ENCODE measurements at places on chromosomes 1 and 21. TPM values are rescaled to one million over a fixed set of nuclear protein-coding genes. Genes with fewer than 3 reads are reported as not detected.

Gene LCE1D
- not detected for total RNA-seq

Gene MANEAL
- total RNA-seq: 5.4 TPM

Gene PDIK1L
- total RNA-seq: 3.7 TPM

Gene TOE1
- 15.5 TPM for total RNA-seq

- DNase-seq: peak; percentile 92
Observed at GRCh38 chr1:157138220-157139051, at the start of gene ETV3. Gene ETV3, minus strand, starts transcription at chr1:157138395. Its CDS starts 2,043 bp downstream, at chr1:157136352.

Gene P3H1
- 56.6 TPM for total RNA-seq

DNA sequence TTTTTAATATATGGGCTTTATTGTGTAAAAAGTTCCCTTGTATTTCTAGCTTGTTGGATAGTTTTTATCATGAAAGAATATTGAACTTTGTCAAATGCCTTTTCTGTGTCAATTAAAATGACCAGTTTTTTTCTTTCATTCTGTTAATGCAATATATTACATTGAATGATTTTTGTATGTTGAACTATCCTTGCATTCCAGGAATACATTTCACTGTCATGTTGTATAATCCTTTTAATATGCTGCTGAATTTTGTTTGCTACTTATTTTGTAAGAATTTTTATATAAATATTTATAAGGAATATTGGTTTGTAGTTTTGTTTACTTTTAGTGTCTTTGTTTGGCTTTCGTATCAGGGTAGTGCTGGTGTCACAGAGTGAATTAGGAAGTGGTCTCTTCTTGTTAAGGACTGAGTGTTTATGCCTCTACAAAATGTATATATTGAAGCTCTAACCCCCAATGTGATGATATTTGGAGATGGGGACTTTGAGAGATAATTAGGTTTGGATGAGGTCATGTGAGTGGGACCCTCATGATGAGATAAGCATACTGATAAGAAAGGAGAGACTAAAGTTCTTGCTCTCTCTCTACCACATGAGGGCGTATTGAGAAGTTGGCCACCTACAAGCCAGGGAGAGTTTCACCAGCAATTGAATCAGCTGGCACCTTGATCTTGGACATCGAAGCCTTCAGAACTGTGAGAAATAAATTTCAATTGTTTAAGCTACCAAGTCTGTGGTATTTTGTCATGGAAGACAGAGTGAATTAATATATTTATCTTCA, 12.0 kb upstream of the SLAMF6 start:
- DNase-seq: no peak

DNA sequence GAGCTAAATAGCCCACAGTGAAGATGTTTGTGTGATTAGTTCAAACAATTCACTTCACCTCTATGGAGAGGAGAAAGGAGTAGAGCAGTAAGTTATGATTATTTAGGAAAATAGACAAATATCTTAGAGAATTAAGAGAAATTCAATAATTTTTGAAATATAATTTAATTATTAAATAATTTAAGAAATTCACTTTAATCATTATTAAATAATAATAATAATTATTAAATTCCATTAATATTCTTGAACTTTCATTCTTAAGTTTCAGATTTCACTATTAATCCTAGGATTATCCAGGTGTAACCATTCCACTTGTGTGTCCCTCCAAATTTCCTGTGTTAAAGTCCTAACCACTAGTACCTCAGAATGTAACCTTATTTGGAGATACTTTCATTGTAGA, 58.9 kb upstream of the RGS18 start:
- no peak for DNase-seq

- no peak for DNase-seq
Observed at GRCh38 chr1:67651031-67651430, 34.0 kb upstream of the GADD45A start.

Gene GPR61
- 3.3 TPM for total RNA-seq

Gene TNFRSF8
- total RNA-seq: 0.06 TPM

GRCh38 chr21:44415073-44416025, 40.0 kb upstream of the LRRC3 start:
- DNase-seq: no peak

Gene CA6
- total RNA-seq: not detected

GRCh38 chr1:26907071-26907917, 6.5 kb downstream of the NR0B2 start:
- DNase-seq: peak; percentile 69

Gene OXCT2
- total RNA-seq: 0.21 TPM

DNA sequence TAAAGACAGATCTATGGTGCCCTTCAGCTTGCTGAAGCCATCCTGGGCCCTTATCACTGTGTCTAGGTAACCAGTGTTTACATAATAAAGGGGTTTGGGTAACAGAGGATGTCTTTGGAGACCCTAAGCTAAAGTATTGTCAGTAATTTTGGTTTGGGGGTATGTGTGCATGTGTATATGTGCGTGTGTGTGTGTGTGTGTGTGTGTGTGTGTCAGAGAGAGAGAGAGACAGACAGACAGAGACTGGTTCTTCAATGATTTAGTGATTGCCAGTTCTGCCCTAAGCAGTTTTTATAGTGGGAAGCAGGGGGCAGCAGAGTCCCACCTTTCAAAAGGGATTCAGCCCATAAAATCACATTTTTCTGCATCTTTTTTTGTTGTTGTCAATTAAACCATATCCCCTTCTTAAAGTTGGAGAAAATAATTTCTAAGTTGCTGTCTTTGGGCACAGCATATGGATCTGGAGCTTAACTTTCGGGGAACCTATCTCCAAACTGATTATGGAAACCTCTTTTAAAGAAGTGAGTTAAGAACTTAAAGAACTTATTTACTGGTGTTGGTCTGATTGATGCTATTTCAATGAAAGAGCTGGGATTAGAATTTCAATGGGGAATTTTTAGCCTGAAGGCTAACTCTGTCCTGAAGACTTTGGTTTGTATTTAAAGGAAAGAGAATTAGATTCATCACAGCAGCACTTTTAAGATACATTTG, 51.1 kb downstream of the ZNF326 start:
- peak; percentile 26 for DNase-seq

GRCh38 chr1:35377555-35377954, 109.0 kb downstream of the ZMYM4 start:
- DNase-seq: no peak

- DNase-seq: no peak
Observed at GRCh38 chr1:157173900-157174410, 35.8 kb upstream of the ETV3 start.

Gene MAP10
- total RNA-seq: 9.8 TPM

GRCh38 chr1:4880626-4881025, 226.2 kb downstream of the AJAP1 start:
- no peak for DNase-seq

- DNase-seq: no peak
Observed at GRCh38 chr1:80050085-80050484, 1043.6 kb upstream of the ADGRL4 start.

Gene SYT14
- total RNA-seq: 0.70 TPM

DNA sequence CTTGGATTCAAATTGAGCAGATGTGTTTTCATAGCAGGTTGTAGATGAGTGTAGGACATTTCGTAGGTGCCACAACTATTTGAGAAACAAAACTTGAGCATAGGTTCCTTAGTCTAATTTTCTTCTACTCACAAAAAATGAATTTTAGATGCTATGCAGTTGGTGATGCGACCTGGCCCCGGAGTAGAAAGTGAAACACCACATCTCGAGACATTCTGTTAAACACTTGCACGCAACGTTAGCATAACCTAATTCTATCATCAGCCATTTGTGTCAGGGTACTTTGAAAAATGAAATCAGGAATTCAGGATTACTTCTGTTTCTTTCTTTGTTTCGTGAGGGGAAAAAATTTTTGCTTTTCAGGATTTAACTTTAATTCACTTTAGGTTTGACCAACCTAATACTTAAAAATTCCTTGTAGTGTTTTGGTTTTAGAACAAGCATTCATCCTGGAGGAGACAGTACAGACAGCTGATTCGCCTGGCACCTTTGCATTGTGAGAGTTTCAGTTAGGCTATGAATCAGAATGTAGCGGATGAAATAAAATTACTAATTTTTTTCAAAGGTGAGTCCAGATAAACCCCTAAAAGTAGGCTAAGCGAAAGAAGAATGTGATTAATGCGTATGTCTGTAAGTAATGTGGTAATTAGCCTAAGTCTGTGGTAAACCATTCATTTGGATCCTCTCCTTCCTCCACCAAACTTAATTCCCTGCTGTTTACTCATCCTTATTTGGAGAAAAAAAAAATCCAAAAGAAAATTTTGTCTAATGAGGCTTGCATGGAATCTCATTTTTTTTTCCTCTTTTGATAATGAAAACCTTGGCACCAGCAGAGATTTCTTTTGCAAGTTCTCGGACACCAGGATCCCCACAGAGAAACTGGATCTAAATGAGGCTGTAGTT, 44.9 kb downstream of the MAP3K21 start:
- no peak for DNase-seq

GRCh38 chr1:183000167-183000962, 22.9 kb upstream of the LAMC1 start:
- DNase-seq: peak; percentile 61

GRCh38 chr1:41482001-41482765, 2.3 kb downstream of the EDN2 start:
- DNase-seq: no peak

DNA sequence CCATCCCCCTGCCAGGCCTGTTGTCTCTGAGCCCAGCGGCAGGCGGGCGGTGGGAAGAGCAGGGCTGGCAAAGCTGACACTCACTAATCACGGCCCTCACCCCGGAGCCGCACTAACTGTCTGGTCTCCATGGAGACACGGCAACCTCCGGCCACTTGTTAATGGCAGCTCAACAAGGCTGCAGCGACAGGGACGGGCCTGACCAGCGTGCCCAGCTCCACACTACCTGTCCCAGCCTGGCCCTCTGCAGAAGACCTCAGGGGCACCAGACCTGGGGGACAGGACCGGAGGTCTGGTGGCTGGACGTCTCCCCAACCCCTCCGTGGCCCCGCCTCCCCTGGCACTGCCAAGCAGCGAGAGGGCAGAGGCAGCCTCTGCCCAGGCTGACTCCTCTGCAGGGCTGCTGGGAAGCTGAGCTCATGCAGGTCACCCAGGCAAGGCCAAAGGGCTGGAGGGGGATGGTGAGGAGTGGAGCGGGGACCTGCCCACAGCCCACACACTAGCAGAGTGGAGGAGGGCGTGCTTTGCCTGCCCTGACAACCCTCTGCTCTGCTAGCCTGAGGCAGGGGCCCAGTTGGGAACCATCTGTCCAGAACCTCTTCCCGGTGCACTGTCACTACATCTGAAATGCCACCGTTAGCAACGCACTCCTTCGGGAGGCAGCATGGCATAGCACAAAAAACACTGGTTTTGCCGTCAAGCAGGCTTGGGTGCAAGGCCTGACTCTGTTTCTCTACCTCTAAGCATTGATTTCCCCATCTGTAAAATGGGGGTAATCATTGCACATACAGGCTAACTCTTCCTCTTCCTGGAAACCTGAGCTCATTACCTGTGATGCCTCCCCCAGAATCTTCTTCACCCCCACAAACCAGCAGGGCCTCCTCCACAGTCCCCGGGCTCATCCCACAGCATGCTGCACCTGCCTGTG, 29.6 kb upstream of the WASF2 start:
- no peak for DNase-seq

Gene GFI1
- total RNA-seq: 0.12 TPM

DNA sequence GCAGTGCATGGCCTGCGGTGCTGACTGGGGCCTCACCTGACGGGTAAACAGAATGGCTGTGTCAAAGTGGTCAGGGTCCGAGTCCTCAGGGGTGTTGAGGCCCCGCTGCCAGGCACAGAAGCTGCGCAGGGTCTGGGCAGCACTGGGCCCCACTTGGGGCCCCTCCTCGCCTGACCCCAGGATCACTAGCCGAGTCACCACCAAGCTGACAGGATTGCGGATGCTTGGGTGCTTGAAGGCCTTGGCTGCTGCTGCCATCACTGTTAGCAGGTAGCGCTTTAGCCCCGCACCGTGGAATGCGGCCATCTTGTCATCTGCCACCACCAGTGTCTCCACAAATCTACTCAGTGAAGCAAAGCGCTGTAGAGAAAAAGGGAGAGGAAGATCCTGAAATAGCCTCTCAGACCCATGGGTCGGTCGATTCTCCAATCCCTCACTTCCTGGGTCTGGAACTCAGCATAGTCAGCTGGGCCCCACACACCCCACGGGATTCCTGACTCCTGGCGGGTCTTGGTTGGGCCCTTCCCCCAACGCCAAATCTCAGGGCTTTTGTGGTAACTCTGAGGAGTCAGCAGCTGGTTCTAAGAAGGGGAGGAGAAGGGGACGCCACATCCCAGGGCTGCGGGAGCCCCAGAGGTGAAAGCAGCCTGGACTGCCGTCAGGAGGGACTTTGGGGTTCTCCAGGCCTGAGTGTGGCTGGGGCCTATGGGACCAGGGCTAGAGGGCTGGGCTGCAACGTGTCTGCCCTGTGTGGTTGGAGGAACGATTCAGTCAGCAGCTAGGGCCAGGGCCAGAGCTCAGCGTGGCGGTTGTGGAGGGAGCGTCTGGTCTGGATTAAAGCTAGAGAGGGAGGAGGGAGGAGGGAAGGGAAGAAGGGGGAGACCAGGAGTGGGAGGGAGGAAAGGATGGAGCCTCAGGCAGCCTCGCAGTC, 2.1 kb downstream of the ADAMTS4 start:
- DNase-seq: peak; percentile 91

Gene RIPPLY3
- total RNA-seq: not detected

GRCh38 chr1:186152620-186153239, 222.3 kb downstream of the TPR start:
- peak; percentile 66 for DNase-seq

Gene ELAPOR1
- total RNA-seq: not detected

Gene SPAG17
- 0.78 TPM for total RNA-seq
